ENCODE measurements at places on chromosomes 5 and 9. TPM values are rescaled to one million over a fixed set of nuclear protein-coding genes. Genes with fewer than 3 reads are reported as not detected.

PCDHB2 gene
- 0.39 TPM for polyA plus RNA-seq

PCDHB5 gene
- polyA plus RNA-seq: 1.0 TPM

FOXD4 gene
- 0.82 TPM for polyA plus RNA-seq

GRCh38 chr5:131169810-131170539 lies 769 bp upstream of the LYRM7 start:
- DNase-seq: no peak

- DNase-seq: no peak
Measured at GRCh38 chr5:148314187-148314586, 2.0 kb downstream of the SPINK7 start.

DNA sequence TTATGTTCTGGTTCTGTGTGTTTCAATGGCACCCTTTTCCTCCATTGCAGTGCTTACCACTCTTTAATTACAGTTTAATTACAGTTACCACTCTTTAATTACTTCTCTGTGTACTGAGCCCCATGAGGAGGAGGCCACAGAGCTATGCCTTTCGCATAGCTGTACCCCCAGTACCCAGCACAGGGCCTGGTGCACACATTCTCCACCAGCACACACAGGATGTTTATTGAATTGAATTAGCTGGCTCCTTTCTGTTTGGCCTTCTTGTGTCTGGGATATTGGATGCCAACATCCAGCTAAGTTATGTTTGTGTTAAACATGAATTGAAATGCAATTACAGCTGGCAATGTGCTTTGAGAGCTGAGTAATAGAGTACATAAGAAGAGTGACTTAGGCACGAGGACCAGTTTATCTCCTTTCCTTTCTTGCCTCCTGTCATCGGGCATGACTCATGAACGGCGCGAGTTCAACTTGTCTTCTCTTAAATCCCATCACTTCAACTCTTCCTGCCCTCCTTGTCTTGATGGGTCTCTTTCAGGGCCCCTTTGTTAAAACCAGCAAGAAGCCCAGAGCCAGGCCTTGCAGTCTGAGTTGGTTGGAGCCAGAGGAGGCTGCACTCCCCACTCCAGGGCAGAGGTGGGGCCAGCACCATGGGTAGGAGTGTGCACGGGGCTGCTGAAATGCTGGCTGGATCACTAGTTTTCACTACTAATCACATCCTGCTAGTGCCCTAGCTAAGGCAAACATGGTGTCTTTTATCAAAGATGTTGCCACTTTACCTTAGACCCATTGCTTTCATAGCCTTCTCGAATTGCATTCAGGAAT lies 37.4 kb downstream of the MVB12B start:
- DNase-seq: no peak

FAM120AOS gene
- 48.3 TPM for polyA plus RNA-seq

DNA sequence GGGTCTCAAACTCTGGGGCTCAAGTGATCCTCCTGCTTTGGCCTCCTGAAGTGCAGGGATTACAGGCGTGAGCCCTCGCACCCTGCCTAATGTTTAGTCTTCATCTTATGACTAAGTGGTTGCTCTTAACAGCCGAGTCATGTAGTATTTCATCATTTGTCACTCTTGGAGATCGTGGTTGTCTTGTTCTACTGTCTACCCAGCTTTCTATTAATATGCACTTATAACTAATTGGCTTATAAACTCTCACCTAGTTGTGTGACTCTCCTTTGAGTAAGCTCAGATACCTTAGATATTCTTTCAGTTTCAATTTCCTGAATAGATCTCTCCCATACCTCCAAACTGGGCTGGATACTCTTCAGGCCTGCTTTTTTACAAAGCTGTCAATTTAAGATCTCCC lies 19.9 kb downstream of the SLC44A1 start:
- DNase-seq: no peak

C9orf50 gene
- 0.23 TPM for polyA plus RNA-seq

DNA sequence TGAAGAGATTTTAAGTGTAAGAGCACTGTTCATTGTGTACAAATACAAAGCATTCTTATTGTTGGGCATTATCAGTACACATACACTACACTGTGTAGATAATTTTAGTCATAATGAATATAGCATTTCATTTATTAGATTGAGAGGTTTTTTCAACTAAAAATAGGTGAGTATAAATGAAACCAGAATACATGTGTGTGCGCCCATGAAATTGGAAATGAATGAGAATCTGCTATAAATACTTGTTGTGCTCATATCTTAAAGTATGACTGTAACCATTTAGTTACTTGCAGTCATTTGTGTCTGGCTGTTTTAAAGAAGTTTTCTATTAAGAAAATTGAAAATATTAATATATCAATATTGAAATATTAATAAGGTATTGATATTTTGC lies 189.0 kb upstream of the MEF2C start:
- no peak for DNase-seq

DNA sequence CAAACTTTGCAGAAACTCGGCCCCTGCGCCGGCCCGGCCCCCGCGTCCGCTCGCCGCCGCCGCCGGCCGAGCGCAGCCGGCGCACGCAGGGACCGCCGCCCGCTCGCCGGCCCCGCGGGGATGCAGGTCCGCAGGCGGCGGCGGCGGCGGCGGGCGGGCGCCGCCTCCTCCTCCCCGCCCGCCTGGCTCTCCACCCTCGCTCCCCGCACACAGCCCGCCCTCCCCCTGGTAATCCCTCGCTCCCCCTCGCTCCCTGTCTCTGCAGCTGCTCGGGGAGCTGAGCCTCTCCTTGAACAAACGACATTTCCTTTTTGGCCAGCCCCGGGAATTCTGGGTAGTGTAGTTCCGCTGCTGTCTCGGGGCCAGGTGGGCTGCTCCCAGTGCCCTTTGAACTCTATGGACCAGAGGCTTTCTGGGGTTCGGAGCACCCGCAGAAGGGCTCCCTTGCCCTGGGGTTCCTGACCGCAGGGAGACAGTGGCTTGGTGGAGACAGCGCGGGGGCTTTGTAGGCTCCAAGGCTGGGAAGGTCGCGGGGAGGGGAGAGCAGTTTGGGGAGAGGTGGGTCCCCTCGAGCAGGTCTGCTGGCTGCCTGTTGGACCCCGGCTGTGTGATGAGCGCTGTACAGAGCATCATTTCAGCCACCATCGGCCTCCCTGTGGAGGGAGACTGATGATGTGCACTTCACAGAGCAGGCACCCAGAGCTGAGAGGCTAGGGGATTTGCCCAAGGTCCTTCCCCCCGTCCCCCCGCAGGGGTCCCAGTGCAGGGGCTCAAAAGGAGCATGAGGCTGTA lies 1.8 kb upstream of the FAM78A start:
- peak; percentile 85 for DNase-seq

DNA sequence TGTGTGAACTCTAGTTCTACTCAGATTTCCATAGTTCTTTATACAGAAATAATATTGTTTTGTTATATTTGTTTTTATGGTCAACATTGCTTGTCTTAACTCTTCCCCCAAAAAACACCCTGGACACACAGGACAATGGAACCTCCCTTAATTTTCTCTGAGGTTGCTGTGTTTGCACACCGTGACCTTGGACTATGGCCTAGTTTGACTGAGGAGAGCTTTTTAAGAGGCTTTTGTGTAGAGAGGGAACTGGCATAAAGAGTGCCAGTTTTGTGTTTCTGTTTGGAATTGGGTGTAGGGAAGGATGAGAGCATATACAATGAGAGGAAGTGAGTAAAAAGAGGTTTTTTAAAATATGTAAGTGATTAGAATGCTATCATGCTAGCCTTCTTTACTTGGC lies 101.1 kb upstream of the MEF2C start:
- no peak for DNase-seq

- DNase-seq: no peak
Measured at GRCh38 chr9:36037549-36038122, 923 bp downstream of the RECK start.

DNA sequence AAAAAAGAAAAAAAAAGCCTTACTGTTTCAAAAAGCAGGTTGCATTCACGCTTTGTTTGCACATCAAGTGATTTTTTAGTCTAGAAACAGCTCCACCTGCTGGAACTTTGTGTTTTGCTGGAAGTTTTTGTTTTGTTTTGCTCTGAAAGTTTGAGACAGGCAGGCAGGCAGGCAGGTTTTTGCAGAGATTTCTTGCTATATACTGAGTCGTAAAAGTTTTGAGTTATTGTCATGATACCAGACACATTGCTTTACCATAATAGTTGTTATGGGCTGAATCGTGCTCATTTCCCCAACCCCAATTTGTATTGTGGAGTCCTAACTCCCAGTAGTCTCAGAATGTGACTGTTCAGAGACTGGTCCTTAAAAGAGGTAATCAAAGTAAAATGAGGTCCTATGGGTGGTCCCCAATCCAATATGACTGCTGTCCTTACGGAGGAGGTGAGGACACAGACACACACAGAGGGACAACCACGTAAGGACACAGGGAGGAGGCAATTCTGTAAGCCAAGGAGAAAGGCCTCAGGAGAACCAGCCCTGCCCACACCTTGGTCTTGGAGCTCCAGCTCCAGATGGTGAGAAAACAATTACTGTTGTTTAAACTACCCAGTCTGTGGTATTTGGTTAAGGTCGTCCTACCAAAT lies 20.9 kb downstream of the OR2Y1 start:
- peak; percentile 81 for DNase-seq

KCNT1 gene
- polyA plus RNA-seq: 0.25 TPM

COQ4 gene
- 61.7 TPM for polyA plus RNA-seq

PRSS3 gene
- 2.6 TPM for polyA plus RNA-seq

DNA sequence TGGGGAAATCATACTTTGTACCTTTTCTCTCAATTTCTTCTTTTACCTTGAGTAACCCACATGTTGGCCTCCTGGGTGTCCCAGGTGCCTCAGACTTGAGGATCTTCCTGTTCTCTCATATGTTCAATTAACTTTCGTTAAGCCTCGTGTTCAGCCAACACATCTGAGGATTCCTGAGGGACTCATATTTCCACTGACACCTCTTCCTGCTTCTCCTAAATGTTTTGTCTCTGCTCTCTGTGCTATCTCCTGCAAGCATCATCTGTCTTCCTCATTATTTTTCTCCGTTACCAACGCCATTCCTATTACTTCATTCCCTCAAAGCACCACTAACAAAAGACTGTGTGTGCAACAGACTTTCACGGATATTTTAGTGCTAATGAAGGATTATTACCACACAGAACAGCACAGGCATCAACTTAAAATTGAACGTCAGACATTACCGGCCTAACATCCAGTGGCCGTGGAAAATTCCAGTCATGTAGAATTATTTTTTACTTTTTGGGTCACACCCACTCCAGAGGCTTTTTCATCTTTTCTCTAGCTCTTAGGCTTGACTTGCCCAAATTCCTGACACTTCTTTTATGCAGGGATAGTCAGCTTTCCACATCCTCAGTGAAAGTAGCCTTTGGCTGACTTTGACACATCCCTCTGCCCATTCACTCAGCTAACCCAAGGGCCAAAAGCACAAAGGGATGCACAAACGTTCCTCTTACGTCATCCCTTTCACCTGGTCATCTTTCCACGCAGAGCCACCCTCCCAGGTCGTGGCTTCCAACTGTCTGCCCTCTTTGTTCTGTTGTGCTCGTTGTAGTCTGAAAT lies 46.0 kb upstream of the OSMR start:
- DNase-seq: no peak

TOR4A gene
- 2.1 TPM for polyA plus RNA-seq

CD72 gene
- polyA plus RNA-seq: 23.6 TPM

- no peak for DNase-seq
Measured at GRCh38 chr9:8437876-8438275, 638.3 kb upstream of the DMAC1 start.

DNA sequence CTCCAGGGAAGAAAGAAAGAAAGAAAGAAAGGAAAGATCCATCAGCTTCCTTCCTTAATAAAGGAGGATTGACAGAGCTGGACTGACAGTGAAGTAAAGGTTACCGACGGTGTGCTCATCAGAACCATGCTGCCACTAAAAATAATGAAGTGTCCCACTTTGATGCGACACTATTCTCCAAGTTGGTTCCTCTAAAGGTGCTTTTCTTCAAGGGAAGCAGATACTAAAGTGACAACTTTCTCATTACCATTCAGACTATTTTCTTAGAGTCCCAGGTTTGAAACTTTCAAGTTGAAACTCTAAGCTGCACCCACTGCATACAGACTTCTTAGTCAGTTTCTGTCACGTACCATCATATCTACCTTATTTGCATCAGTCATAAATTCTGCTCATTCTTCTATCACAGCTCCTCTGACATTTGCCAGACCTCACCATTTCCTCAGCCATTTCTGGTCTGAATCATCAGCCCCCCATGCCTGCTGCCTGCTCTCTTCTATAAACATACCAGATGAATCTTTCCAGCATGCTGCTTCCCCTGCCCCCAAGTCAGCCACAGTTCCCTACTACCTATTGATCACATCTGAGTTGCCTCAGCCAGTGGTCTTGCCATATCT lies 177.6 kb downstream of the DEPDC1B start:
- no peak for DNase-seq

DNA sequence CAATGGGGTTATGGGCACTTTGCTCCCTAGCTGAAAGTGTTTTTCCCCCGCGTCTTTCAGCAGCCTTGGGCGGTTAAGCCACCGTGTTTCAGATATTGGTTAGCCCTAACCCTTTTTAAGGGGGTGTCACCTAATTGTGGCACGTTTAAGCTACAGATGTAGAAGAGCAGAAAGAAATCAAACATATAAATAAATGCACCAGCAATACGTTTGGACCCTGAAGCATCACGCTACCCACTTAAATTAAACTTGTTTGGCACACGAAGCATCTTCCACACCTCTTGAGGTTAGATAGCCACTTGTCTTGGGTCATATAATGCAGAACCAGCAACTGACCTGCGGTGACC lies 768 bp downstream of the YTHDC2 start:
- no peak for DNase-seq

- DNase-seq: no peak
Measured at GRCh38 chr9:120514405-120514804, 65.6 kb downstream of the CDK5RAP2 start.

- no peak for DNase-seq
Measured at GRCh38 chr9:93894691-93895079, 60.5 kb downstream of the BARX1 start.

ACER2 gene
- polyA plus RNA-seq: 0.71 TPM

- no peak for DNase-seq
Measured at GRCh38 chr9:108972626-108973209, 38.5 kb downstream of the ABITRAM start.

GRCh38 chr5:177111720-177112394 lies 21.7 kb upstream of the NSD1 start:
- DNase-seq: no peak

DNA sequence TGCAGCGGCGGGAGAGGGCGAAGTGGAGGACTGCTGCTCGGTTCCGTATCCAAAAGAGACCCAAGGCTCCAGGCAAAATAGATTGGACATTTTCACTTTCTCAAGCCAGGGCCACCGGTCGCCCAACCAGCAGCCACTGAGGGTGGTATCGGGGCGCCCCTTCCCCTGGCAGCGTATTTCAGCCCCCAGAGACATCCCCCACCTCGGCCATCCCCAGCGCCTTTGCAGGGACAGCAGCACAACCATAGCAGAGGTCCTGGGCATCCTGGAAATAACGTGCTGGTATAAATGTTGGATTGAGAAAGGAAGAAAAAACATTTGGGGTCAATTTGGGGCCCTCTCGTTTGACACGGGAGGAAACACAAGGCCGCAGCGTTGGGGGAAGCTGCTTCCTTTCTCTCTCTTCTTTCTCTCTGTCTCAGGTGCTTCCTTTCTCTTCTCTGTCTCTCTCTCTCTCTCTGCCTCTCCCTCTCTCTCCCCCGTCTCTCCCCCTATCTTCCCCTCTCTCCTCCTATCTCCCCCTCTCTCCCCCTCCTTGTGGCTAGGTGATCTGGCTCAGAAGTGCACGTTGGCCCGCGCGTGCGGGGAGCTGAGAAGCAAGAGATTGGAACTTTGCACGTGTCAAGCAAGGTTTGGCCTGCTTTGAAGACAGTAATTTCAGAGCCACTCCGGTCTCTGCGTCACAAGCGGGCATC lies 624 bp upstream of the RETREG1 start:
- peak; percentile 82 for DNase-seq

- no peak for DNase-seq
Measured at GRCh38 chr9:37905776-37906175, 1.8 kb upstream of the SLC25A51 start.

GRCh38 chr9:37747271-37747753 lies 6.3 kb upstream of the TRMT10B start:
- DNase-seq: no peak

Data from thymus (tissue), 14 donors.